ENCODE measurements at places on chromosomes 6 and 20.

- DNase-seq, result no peak
These were observed 255.6 kb downstream of the PREX1 start for GRCh38 chr20:48571949-48572847.

DNA sequence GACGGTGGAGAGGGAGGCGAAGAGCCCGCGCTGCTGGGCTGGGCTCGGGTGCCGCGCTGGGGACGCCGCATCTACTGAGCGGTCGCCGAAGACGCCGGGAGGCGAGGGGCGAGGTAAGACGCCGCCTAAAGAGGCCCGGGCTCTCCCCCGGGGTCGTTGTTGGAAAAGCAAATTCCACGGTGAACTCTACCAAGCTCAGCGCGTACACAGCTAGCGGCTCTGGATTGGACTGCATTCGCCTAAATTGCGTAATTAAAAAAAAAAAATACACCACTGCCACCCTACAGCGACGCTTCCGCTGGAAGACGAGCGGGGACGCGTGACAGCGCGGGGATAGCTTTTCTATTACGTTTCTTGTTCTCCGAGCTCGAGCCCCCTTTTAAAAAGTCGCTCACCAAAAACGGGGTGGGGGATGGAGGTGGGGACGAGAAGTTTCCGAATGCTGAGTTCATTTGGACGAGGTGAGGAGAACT is 92.0 kb upstream of the PRDM1 start:
- no peak for DNase-seq

- DNase-seq, result peak; percentile 71
These were observed 118.8 kb upstream of the PTCHD4 start for GRCh38 chr6:48229841-48230240.

GRCh38 chr6:41430875-41431274 is 95.5 kb downstream of the NCR2 start:
- DNase-seq, result peak; percentile 65

GRCh38 chr20:59827138-59828056 is 106.0 kb downstream of the SYCP2 start:
- DNase-seq, result no peak

- peak; percentile 6 for DNase-seq
These were observed 112.1 kb downstream of the DLL1 start for GRCh38 chr6:170178561-170179477.

- peak; percentile 55 for DNase-seq
These were observed 544 bp upstream of the TP53INP2 start for GRCh38 chr20:34703424-34704176.

- DNase-seq, result no peak
These were observed 209.5 kb downstream of the FNDC1 start for GRCh38 chr6:159378411-159379328.

- no peak for DNase-seq
These were observed 573.1 kb downstream of the HACE1 start for GRCh38 chr6:104286641-104287040.

DNA sequence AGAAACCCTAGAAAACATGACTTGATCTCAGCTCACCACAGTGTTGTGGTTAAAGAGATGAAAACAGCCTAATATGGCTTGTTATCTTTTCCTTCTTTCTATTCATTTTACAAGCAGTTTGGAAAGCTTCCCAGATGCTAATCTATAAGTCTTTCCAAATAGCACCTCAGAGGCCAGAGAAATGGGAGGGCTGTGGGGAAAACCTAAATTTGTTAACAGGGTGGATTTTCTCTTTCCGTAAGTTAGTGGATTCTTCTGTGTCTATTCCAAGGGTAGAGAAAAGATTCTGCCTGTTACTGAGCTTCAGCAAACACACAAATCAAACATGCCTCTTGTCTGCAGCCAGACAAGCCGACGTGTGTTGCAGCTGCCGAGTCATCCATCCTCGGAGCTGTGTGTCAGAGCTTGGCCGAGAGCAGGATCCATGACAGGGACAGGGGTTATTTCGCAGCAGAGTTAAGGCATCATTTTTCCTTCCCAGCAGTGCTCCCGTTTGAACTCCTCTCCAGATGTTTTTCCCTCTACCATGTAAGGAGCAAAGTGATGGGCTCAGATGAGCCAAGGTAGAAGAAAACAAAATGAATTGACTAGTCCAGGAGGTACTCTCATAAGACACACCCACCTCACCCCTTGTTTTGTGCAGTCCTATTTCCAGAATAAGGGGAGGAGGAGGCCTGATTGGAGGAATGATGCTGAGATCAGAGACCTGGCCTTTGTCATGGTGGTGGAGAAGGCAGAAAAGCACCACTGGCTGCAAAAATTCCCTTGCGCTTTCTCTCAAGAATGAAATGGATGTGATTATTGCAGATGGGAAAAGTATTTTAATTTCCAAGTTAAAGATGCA is 560.0 kb downstream of the C6orf118 start:
- DNase-seq, result no peak

GRCh38 chr20:23166563-23166962 is 80.4 kb upstream of the CD93 start:
- no peak for DNase-seq

DNA sequence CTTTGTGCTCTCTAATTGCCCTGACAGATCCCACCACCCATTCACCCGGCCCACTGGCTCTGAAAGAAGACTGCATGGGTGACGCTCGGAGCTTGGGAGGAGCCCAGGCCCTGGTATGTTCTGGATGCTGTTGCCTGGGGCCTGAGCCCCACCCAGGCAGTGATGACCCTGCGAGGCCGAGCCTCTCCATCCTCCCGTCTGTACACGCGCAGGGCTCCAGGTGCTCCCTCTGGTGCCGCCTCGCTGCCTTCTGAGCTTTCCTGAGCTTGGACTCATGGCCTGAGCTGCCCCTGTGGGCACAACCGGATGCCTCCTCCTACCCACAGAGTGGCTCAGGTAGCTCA is 61.2 kb downstream of the STK35 start:
- no peak for DNase-seq

DNA sequence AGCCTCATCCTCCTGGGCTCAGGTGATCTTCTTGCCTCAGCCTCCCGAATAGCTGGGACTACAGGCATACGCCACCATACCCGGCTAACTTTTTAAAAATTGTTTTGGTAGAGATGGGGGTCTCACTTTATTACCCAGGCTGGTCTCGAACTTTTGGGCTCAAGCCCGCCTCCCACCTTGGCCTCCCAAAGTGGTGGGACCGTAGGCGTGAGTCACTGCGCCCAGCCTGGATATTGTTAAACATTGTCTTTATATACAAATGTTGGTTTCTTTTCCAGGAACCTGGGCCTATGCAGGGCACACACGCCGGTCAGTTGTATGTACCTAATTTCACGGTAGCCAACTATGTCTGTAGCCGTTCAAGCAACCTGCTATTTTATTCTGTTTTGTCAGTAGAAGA is 60.1 kb downstream of the SYNJ2 start:
- DNase-seq, result no peak

GRCh38 chr6:72733045-72733444 is 111.2 kb downstream of the KCNQ5 start:
- no peak for DNase-seq

- no peak for DNase-seq
These were observed 15.4 kb downstream of the RWDD1 start for GRCh38 chr6:116586738-116587137.

DNA sequence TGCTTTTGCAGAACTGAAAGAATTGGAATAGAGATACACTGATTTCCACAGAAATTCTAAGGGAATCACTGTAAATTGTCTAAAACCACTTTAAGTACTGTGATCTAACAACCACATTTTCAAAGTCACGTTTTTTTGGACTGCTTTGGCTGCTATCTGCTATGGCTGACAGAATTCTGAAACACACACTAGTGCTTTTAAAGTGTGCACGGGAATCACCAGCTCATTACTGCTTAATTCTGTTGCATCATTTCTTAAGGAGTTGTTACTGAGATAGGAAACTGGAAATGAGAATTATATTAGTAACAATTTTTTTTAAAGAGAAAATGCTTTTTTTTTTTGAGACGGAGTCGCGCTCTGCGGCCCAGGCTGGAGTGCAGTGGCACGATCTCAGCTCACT is 716.5 kb upstream of the NRSN1 start:
- no peak for DNase-seq

- no peak for DNase-seq
These were observed 39.0 kb upstream of the ECHDC1 start for GRCh38 chr6:127382413-127382812.

DNA sequence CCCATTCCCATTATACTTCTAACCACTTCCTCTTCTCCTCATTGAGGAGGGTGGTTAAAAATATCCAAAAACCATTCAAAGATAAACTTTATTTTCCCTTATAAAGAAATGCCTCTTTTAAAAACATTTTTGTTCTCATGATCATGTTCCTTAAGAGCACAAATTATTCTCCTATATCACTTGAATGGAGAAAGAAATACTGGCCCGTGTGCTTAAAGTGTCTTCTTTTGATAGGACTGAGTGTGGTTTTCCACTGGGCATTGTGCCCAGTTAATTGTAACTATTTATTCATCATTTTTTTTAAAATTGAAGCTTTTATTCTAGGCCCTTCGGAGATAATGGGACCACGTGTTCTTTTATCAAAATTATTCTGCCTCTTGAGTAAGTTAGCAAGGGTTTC is 871.5 kb downstream of the QKI start:
- DNase-seq, result no peak

GRCh38 chr20:63664861-63665594 is 6.9 kb downstream of the RTEL1 start:
- DNase-seq, result peak; percentile 87

DNA sequence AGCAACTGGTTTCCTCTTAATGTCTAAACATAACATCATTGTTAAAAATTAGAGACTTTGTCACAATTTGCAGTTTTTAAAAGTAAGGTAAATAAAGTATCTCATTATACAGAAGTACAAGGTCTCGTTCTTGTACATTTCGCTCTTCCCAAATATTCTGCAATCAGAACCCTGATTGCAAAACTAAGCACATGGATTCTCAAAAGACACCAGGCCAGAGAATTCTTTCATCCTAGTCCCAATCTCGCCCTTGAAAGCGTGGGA is 355 bp upstream of the AKAP7 start:
- peak; percentile 71 for DNase-seq

- DNase-seq, result no peak
These were observed 300.9 kb downstream of the SLC35F1 start for GRCh38 chr6:118207947-118208346.

DNA sequence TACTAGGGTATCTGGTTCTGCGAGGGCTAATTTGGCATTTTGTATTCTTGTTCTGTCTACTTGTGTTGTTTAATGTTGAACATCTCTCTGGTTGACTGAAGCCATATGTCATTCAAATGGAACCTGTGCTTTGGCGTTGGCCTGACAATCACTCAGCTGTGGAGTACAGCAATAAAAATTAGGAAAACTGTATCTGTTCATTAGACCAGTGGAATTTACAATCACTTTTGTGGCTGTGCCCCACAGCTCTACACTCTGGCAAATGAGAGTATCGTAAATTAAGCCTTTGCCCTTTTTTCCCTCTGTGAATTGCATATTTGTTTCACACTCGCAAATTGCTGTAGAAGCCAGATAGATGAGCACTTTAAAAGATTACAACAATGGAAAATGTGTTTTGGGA is 102.0 kb downstream of the ARID1B start:
- DNase-seq, result no peak

- peak; percentile 33 for DNase-seq
These were observed 106.6 kb upstream of the SNX9 start for GRCh38 chr6:157716251-157716995.

- no peak for DNase-seq
These were observed 29.2 kb downstream of the CDH22 start for GRCh38 chr20:46279103-46279502.

DNA sequence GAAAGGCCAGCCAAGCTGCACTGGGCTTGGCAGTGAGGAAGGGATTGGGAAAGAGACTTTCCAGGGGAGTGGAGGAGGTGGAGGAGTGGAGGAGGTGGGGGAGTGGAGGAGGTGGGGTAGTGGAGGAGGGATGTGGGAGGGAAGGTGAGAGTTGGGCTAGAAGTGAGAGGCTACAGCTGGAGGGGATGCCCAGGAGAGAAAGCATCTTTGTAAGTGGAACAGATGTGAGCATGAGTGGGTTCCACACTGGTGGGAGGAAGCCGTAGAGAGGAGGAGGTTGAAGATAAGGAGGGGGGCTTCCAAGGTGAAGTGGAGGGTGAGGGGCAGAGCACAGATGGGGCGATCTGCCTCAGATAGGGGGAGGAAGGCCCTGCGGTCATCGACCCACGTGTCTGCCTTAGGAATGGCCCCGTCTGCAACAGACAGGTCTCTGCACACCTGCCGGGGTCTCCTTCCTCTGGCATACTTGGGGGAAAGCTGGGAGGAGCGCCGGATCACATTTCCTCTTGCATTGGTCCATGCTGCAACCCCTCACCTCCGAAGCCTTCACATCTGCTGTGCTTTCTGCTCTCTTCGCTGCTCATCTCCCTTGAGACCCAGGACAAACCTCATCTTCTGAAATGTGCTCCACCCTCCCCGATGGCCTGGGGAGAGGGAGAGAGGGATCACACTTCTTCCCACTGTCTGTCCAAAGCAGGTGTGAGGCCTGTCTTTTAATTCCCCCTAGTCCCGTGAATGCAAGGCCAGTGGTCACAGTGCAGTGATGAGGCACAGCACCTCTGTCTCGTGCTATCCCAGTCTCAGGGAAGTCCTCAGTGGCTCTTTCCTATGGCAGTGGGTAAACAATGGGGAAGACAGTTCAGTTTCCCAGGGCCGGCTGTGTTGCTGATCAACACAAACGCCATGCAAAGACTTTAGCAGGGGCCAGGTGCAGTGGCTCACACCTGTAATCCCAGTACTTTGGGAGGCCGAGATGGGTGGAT is 48.6 kb upstream of the SNX9 start:
- DNase-seq, result no peak

DNA sequence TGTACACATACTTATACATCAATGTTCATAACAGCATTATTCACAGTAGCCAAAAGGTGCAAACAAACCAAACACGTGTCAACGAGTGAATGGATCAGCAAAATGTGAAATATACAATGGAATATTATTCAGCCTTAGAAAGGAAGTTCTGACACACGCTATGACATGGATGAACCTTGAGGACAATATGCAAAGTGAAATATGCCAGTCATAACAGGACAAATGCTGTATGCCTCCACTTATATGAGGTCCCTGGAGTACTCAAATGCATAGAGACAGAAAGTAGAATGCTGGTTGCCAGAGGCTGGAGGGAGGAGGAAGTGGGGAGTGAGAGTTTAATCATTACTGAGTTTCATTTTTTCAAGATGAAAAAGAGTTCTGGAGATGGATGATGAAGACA is 37.8 kb upstream of the IGF2R start:
- no peak for DNase-seq

- DNase-seq, result no peak
These were observed 6.6 kb upstream of the BPIFB4 start for GRCh38 chr20:33072813-33073212.

DNA sequence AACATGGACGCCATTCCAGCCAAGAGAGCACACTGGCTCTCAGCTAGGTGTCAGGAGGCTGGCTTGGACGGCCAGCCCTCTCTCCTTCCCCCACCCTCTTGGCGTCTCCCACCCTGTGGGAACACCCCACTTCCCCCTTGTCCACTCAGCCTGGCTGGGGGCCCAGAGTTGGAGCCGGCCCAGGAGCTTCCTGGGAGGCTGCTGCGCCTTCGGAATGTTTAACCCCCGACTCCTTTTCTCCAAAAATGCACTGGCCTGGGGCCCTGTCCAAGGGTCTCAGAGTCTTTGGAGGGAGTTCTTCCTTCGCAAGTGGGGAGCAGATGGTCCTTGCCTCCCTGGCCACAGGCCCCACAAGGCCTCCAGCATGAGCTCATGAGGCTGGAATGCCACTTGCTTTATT is 4.1 kb downstream of the ADAM33 start:
- DNase-seq, result no peak

GRCh38 chr6:118869894-118870589 is 23.9 kb upstream of the ASF1A start:
- DNase-seq, result peak; percentile 53

- DNase-seq, result no peak
These were observed 3.2 kb downstream of the GNAS start for GRCh38 chr20:58855506-58856389.

All from amniotic epithelial cell (primary cell).